ENCODE measurements at places on chromosomes 2 and 18.

- DNase-seq: no peak
These were observed 10.4 kb upstream of the COL3A1 start for GRCh38 chr2:188963741-188964140.

DNA sequence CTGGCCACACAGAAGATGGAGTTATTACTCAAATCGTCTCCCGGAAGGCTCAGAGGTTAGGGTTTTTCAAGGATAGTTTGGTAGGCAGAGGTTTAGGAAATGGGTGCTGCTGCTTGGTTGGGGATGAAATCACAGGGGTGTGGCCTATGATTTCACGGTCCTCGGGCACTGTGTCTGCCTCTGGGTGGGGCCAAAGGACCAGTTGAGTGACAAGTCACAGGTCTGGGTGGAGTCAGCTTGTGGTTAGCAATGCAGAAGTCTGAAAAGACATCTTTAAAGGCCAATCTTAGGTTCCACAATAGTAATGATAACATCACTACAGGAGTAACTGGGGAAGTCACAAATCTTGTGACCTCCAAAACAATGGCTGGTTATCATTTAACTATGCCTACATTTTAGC, 387.8 kb downstream of the ZNF521 start:
- no peak for DNase-seq

DNA sequence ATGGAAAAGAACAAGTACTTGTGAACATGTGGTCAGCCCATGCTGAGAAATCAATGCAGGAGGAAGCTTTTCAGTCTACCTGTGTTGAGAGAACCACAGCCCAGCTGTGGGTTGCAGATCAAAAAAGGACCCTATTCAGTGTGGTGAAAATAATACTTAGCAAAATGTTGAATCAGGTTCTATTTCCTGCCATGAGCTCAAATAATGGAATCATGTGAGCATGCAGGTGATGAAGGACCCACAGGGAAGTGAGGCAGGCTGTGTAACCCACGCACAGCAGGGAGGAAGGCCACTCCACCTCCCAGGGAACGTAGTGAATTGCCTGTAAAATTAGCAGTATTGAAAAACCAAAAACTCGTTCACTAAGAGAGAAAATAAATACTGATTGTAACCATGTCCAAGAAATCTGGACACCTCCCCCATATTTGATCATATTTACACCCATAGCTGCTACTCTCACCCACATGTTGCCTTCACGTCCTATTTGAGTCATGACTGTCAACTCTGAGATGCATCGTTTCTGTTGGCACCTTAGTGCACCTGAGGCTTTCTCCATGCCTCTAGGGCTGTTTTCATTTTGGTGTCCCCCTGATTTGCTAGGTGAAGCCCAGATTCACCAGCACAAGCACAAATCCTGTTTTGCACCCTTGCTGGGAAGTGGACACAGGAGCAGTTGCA, 20.5 kb upstream of the BCL2L11 start:
- DNase-seq: no peak

DNA sequence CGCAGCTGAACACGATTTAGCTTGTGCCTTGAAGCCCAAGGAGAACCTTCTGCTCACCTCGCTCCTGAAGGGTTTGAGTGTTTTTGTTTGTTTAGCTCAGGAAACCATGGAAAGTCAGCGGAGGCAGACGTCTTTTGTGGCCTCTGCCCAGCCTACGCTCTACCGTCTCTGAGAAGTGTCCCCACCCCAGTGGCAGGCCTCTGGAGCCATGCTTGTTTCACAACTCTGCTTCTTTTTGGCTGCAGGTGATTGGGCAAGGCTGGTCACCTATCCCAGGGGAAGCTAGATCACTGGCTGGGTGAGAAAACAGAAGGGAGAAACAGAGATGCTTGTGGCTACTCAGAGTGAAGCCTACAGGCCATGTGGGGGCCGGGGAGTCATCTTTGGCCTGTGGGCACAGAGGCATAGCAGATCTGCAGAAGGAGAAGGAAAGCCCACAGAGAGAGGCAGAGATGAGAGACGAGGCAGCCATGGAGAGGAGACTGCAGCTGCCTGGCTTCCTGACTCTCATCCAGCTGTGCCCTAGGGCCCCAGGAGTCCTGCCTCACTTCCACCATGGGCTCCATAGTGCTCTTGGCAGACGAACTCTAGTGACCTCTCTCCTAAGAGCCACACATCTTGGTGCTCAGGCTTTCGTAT, 50.1 kb downstream of the CIB4 start:
- DNase-seq: no peak

DNA sequence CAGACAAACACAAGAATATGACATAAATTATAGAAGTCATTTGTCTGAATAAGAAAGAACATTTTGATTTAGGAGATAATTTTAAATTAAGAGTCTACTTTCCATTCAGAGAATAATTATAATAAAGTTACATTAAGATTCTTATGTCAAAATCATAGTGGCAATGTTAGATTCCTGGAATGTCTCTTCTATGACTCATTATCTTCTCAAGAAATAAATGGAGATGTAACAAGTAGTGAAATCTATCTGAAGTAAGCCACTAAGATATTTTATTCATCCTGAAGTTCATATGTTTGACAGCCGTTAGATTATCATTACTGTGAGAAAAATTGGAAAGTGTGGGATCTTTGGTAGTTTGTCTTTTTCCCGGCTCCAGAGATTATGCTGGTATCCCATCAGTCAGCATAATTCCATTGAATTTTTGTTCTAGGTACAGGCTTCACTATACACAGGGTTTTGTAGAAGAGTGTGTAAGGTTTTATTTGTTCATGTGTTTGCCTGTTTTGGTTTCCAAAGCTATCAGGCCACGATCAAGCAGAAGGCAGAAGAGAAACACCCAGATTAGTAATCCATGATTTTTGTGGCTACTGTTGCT, 1246.6 kb upstream of the LRRTM1 start:
- no peak for DNase-seq

DNA sequence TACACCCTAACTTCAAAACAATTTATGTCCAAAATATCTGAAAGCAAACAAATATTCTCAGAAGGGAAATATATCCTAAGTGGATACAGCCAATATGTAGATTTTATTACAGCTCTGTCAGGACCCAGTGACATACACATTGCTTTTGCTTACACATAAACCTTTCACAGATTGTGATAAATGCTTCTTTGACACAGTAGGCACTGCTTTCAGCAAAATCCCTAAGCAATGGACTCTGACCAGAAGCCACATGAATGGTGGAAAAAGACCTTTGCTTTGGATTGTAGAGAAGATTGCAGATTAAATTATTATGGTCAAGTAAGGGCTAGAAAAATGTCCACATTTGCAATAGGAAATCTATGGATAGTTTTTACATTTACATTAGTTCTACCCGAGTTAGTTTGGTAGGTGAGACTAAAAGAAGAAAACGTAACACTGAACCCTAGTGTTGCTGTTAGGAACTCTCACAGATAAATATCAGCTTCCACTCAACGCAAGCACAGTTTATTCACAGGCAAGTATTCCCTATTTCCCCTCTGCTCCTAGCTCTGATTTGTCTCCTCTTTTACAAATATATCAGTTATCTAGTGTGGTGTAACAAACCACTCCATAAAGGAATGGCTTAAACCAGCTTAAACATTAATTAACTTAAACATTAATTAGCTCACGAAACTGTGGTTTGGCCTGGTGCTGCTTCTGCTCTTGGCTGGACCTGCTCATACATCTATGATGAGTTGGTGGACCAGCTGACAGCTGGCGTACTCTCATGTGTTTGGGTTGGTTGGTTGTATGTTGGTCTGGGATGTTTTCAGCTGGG, 23.6 kb upstream of the SERPINE2 start:
- DNase-seq: no peak
